ENCODE measurements at places on chromosomes 11 and 22. TPM values are rescaled to one million over a fixed set of nuclear protein-coding genes. Genes with fewer than 3 reads are reported as not detected.

DNA sequence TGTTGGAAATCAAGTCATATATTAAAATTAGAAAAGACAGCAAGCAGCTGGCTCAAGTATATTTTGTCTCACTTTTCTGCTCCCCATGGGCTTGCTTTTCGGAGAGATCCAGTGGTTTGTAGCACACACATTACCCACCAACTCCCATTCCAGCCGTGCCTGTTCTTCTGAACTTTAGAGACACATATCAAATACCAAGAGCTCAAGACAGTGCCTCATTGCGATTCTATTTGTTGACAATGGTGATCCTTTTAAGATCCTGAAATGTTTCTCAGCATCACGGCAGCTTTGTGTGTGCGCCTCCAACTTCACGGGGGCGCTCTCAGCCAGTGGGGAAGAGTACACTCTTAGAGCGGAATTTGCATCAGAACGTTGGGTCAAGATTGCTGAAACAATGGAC is 52.9 kb downstream of the BARX2 start:
- no peaks in the 10 kb centered on the region for H3K4me1 ChIP-seq
- DNase-seq: no peak
- no peak overlapping the region for H3K4me3 ChIP-seq
- H3K27me3 ChIP-seq: peaks cover 18% of the 10 kb centered on the region

- DNase-seq: no peak
- peaks cover 38% of the 10 kb centered on the region for H3K4me1 ChIP-seq
- no peaks in the 10 kb centered on the region for H3K36me3 ChIP-seq
These were observed 15.0 kb upstream of the OR51M1 start for GRCh38 chr11:5368502-5369043.

Gene NCAPH2
- total RNA-seq: 38.9 TPM

- H3K27me3 ChIP-seq: no peaks in the 10 kb centered on the region
- no peak overlapping the region for H3K27ac ChIP-seq
- H3K4me3 ChIP-seq: no peak overlapping the region
- DNase-seq: no peak
- H3K4me1 ChIP-seq: peaks cover 2% of the 10 kb centered on the region
These were observed 50.2 kb downstream of the EMSY start for GRCh38 chr11:76495019-76495418.

GRCh38 chr11:46936138-46937110 is at the start of gene CSTPP1:
TSS of gene CSTPP1 (plus strand) at chr11:46936761. CDS start at chr11:46936806, 45 bp downstream.
- peak; percentile 98 for DNase-seq
- no peaks in the 10 kb centered on the region for H3K27me3 ChIP-seq
- H3K4me3 ChIP-seq: peak within 1 kb of the TSS; percentile 97
- H3K4me1 ChIP-seq: peaks cover 13% of the 10 kb centered on the region
- peak within 1 kb of the TSS; percentile 94 for H3K27ac ChIP-seq

DNA sequence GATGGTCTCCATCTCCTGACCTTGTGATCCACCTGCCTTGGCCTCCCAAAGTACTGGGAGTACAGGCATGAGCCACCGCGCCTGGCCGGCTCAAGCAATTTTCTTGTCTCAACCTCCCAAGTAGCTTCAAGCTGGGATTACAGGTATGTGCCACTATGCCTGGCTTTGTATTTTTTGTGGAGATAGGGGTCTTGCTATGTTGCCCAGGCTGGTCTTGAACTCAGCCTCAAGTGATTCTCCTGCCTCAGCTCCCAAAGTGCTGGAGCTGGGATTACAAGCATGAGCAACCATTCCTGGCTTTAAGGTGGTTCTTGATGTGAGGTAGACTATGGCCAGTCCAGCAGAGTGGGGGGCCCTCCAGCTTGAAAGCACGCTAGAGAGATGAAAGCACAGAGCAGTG is 7.6 kb downstream of the POLR2F start:
- peaks cover 40% of the 10 kb centered on the region for H3K36me3 ChIP-seq
- H3K27ac ChIP-seq: no peak overlapping the region
- H3K4me1 ChIP-seq: peaks cover 11% of the 10 kb centered on the region

GRCh38 chr11:88105526-88105925 is 69.7 kb downstream of the RAB38 start:
- DNase-seq: no peak
- no peak overlapping the region for H3K4me3 ChIP-seq
- no peak overlapping the region for H3K27ac ChIP-seq
- H3K27me3 ChIP-seq: peaks cover 4% of the 10 kb centered on the region

Gene MEI1
- total RNA-seq: not detected

DNA sequence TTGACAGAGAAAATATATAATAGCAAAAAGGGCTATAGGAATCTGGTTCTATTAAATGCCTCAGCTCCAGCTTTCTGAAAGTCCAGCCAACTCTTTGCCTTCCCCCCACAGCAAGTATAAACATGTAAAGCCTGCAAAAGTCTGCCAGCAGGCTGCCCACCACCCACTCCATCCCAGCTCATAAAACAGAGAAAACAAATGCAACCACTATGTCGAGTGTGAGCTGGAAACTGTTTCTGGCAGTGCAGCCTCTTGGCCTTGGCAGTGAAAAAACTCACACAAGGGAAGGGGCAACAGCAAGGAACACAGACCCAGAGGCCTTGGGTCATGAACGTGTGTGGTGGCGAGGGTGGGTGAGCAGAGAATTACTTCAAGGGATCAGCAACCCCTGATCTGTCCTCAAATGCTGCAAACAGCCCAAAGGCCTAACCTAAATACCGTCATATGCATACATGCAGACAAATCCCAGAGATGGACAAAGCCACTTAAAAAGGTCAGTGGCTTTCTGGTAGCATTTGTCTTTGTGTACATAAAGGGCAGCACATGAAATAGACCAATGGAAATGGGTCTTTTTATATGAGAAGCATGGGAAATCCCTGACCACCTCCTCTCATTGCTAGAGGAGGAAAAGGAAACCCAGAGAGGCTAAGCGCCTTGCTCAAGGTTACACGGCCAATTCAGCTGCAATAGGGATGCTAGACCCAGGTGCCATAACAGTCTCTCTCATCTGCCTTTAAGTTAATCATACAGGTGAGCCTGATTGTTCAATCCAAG is 74.8 kb downstream of the NAT10 start:
- no peak overlapping the region for H3K4me3 ChIP-seq
- peaks cover 7% of the 10 kb centered on the region for H3K4me1 ChIP-seq
- H3K36me3 ChIP-seq: no peaks in the 10 kb centered on the region

DNA sequence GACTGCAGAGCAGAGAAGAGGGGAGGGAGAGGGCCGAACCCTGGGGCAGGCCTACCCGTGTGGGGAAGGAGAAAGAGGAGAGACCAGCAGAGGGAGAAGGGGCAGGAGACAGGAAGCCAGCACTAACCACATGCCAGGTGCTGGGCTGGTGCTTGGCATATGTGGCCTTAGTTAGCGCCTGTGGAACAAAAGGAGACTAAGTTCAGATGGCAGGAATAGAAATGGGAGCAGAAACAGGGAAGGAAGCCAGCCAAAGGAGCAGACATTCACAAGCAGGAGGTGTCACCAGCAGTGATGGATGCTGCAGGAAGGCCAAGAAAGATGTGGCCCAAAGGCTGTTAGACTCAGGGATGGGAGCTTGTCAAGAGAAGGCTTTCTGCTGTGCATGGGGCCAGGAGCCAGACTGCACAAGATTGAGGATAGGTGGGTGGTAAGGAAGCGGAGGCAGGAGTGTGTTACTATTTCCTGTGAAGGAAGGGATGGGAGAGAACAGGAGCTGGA is 26.7 kb downstream of the TREH start:
- H3K4me1 ChIP-seq: peaks cover 10% of the 10 kb centered on the region
- H3K36me3 ChIP-seq: peaks cover 64% of the 10 kb centered on the region
- H3K27ac ChIP-seq: peak overlapping the region; percentile 32
- no peaks in the 10 kb centered on the region for H3K27me3 ChIP-seq

DNA sequence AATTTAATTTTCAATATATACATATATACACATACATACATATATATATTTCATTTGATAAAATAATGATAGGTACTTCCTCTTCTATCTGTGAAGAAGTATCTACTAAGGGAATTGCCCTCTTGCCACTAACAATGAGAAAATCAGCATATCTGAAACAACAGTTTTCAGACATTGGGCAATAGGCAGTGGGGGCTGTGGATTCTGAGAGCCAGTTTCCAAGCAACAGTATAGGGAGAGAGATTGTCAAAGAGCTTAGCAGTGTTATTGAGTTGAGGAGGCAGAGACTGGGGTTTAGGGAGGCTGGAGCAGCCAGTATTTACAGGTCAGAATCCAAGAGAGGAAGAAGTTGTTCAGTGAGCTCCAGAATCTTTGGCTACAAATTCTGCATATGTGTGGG is 119.3 kb downstream of the ARFGAP2 start:
- no peak for DNase-seq
- H3K4me1 ChIP-seq: peaks cover 26% of the 10 kb centered on the region
- H3K4me3 ChIP-seq: no peak overlapping the region
- H3K27ac ChIP-seq: no peak overlapping the region
- H3K27me3 ChIP-seq: no peaks in the 10 kb centered on the region
- peaks cover 12% of the 10 kb centered on the region for H3K36me3 ChIP-seq

DNA sequence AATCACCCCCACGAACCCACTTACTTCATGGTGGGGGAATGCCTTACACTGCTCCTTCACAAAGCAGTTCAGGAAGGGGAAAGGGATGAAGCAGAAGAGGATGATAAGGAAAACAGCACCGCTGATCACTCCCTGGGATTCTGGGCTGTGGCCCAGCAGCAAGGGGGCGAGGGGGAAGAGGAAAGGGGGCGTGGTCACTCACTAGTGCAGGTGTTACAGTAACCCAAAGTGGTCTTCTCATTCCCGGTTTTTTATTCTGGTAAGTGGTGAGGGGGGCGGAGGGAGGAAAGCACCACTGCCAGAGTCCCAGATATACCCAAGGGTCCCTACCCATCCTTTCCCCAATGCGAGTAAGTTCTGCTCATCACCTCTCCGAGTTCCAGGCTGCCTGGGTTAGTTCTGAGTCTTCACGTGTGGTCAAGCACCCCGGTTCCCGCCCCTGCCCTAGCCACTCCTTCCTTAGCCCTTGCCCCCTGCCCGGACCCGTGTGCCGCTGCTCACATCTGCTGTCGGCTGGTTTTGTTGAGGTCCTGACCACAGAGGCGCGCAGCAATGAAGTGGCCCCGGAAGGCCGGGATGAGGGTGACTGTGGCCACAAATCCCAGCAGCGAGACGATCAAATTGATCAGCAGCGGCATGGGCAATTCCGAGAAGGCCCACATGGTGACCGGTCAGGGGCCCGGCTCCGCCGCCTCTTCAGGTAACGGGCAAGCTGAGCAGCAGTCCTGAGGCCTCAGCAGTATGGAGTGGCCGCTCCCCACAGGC is 477 bp downstream of the DPAGT1 start:
- peak overlapping the region; percentile 100 for H3K27ac ChIP-seq
- peak; percentile 86 for DNase-seq
- no peaks in the 10 kb centered on the region for H3K27me3 ChIP-seq
